Naive thymus-derived CD4-positive, alpha-beta T cell (primary cell): ENCODE measurements at places on chromosomes 7 and 10. TPM values are rescaled to one million over a fixed set of nuclear protein-coding genes. Genes with fewer than 3 reads are reported as not detected.

GRCh38 chr7:152152267-152152666 lies 126.8 kb downstream of the GALNT11 start:
- H3K36me3 ChIP-seq: peaks cover 17% of the 10 kb centered on the region
- H3K4me1 ChIP-seq: no peaks in the 10 kb centered on the region
- no peak overlapping the region for H3K4me3 ChIP-seq
- DNase-seq: no peak
- no peak overlapping the region for H3K27ac ChIP-seq

DNA sequence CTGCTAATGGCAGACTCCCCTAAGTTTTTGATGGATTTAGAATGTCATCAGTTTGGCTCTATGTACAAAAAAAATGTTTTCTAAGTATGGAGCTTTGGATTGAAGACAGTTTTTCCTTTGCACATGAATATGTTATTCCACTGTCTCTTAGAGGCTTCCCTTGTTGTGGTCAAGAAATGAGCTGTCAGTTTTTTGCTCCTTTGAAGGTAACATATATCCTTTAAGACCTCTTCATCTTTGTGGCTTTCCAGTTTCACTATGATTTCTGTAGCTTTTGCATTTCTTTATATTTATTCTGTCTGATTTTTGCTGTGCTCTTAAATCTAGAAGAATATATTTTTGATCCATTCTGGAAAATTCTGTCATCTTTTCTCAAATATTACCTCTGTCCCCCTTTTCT lies 15.8 kb upstream of the ODAD2 start:
- H3K27ac ChIP-seq: no peak overlapping the region
- no peaks in the 10 kb centered on the region for H3K4me1 ChIP-seq
- H3K27me3 ChIP-seq: no peaks in the 10 kb centered on the region
- DNase-seq: no peak
- H3K36me3 ChIP-seq: no peaks in the 10 kb centered on the region

- no peak for DNase-seq
- no peaks in the 10 kb centered on the region for H3K4me1 ChIP-seq
- H3K27me3 ChIP-seq: no peaks in the 10 kb centered on the region
- H3K4me3 ChIP-seq: no peak overlapping the region
Observed at GRCh38 chr7:8785081-8785480, 351.7 kb downstream of the NXPH1 start.

DNA sequence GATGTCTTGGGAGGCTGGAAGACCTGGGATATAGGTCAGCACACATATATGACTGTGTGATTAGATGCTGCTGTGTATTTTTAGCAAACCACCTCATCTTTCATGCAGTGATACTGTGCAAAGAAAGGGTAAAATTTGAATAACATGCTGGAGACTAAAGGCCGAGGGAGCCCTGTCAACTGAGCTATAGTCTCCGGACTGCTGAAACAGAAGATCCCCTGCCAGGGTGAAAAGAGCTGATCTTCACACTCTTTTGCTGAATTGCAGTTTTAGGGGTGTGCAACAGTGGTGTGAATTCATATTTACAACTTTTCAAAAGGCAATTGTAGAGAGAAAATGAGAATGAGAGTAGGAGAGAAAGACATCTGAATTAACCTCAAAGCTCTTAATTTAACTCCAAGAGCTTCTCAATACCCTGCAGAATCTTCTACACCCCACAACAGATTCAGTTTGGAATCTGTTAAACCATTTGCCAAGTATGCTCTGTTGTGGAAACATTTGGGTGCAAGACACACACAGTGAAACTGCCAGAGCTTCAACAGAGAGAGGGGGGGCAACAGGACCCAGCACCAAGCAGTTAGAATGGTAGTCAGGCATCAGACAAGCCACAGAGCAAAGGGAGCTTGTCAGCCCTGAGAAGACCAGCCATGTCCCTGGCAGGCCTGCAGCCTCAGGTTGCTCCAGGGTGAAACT lies 190.1 kb upstream of the STK17A start:
- H3K36me3 ChIP-seq: no peaks in the 10 kb centered on the region
- no peak overlapping the region for H3K27ac ChIP-seq
- no peaks in the 10 kb centered on the region for H3K27me3 ChIP-seq
- H3K4me1 ChIP-seq: no peaks in the 10 kb centered on the region
- H3K4me3 ChIP-seq: no peak overlapping the region

GRCh38 chr10:33146189-33147012 lies 188.1 kb downstream of the NRP1 start:
- H3K27me3 ChIP-seq: no peaks in the 10 kb centered on the region
- no peak for DNase-seq
- H3K4me3 ChIP-seq: no peak overlapping the region
- no peak overlapping the region for H3K27ac ChIP-seq
- peaks cover 27% of the 10 kb centered on the region for H3K4me1 ChIP-seq
- H3K36me3 ChIP-seq: no peaks in the 10 kb centered on the region

- no peaks in the 10 kb centered on the region for H3K27me3 ChIP-seq
- H3K36me3 ChIP-seq: no peaks in the 10 kb centered on the region
- no peak overlapping the region for H3K4me3 ChIP-seq
- no peaks in the 10 kb centered on the region for H3K4me1 ChIP-seq
- no peak for DNase-seq
Observed at GRCh38 chr7:16264036-16264819, 157.1 kb downstream of the CRPPA start.

DNA sequence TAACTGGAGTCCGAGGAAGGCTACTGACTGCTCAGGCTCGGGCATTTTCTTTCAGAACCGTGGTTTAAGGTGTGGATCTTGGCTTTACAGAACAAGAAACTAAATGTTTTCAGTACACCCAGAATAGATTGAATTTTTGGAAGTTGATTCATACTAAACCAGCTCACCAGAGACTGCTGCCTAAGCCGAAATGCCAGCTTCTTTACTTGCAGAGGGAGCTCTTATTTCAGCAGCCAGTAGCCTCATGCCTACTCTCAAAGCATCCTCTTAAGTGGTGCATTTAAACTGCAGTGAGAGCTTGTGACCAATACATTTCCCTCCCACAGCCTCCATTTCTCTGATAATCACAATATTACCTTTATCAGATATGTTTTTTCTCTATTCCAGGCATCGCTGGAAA lies 615.1 kb downstream of the SUGCT start:
- H3K27me3 ChIP-seq: no peaks in the 10 kb centered on the region
- DNase-seq: no peak
- H3K36me3 ChIP-seq: no peaks in the 10 kb centered on the region
- H3K27ac ChIP-seq: no peak overlapping the region
- H3K4me3 ChIP-seq: no peak overlapping the region

DNA sequence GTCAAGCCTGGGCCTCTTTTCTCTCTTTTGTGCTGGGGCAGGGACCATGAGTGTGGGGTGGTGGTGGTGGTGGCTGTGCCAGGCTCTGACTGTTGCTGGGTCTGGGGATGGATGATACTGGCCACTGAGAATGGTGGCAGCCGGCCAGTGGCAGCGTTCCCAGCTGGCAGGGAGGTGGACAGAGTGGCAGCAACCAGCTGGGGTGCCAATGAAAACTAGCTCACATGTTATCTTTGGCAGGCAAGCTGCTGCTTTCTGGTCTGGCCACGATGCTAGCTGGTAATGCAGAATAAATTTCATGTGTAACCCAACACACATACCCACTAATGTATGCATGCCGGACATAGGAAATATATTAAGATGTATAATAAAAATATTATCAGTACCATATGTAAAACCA lies 95.0 kb upstream of the SLC26A5 start:
- no peaks in the 10 kb centered on the region for H3K27me3 ChIP-seq
- no peak overlapping the region for H3K27ac ChIP-seq
- no peaks in the 10 kb centered on the region for H3K4me1 ChIP-seq
- H3K36me3 ChIP-seq: no peaks in the 10 kb centered on the region
- H3K4me3 ChIP-seq: no peak overlapping the region

DNA sequence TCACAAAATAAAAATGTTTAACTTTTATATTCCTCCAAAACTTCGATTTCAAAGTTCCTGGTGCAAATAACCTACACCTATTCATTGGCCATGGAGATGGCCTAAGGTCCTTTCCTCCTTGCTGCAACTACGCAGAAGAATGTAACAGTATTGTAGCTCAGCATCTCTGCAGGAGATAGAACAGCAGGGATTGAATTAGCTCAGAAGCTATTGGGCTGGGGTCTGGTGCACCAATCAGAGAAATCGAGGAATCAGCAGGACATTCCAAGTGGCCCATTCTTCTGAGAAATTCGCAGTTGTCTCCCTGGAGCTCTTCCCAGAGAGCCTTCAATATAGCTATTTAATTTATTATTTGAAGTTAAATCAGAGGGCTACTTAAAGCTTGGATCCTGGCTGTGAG lies 560.6 kb downstream of the GATA3 start:
- no peak overlapping the region for H3K27ac ChIP-seq
- no peaks in the 10 kb centered on the region for H3K4me1 ChIP-seq
- no peak overlapping the region for H3K4me3 ChIP-seq

DNA sequence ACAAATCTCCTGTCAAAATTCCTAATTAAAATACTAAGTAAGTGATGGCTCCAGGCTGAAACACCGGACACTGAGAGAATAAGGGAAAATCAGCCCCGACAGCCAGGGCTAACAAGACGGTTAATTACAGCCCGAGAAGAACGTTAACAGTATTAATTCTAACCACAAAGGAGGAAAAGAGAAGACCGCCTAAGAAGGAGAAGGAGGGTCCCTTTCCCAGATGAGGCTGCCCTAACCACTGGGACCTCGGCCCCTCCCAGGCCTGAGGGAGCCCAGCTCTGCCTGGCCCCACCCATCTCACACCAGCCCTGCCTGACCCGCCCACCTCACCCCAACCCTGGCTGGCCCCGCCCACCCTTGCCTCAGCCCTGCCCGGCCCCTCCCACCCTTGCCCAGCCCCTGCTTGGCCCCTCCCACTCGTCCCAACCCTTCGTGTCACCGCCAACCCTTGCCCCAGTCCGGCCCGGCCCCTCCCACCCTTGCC lies 51.3 kb downstream of the PWWP2B start:
- H3K36me3 ChIP-seq: no peaks in the 10 kb centered on the region
- no peaks in the 10 kb centered on the region for H3K27me3 ChIP-seq
- H3K27ac ChIP-seq: peak overlapping the region; percentile 98
- H3K4me1 ChIP-seq: peaks cover 29% of the 10 kb centered on the region
- H3K4me3 ChIP-seq: no peak overlapping the region

GRCh38 chr7:22698767-22699166 lies 28.2 kb upstream of the IL6 start:
- no peaks in the 10 kb centered on the region for H3K36me3 ChIP-seq
- no peak overlapping the region for H3K27ac ChIP-seq
- no peaks in the 10 kb centered on the region for H3K27me3 ChIP-seq
- no peak for DNase-seq
- peaks cover 31% of the 10 kb centered on the region for H3K4me1 ChIP-seq

GRCh38 chr7:90461219-90461618 lies 8.2 kb upstream of the PTTG1IP2 start:
- H3K4me3 ChIP-seq: no peak overlapping the region
- H3K36me3 ChIP-seq: no peaks in the 10 kb centered on the region
- no peaks in the 10 kb centered on the region for H3K27me3 ChIP-seq

DNA sequence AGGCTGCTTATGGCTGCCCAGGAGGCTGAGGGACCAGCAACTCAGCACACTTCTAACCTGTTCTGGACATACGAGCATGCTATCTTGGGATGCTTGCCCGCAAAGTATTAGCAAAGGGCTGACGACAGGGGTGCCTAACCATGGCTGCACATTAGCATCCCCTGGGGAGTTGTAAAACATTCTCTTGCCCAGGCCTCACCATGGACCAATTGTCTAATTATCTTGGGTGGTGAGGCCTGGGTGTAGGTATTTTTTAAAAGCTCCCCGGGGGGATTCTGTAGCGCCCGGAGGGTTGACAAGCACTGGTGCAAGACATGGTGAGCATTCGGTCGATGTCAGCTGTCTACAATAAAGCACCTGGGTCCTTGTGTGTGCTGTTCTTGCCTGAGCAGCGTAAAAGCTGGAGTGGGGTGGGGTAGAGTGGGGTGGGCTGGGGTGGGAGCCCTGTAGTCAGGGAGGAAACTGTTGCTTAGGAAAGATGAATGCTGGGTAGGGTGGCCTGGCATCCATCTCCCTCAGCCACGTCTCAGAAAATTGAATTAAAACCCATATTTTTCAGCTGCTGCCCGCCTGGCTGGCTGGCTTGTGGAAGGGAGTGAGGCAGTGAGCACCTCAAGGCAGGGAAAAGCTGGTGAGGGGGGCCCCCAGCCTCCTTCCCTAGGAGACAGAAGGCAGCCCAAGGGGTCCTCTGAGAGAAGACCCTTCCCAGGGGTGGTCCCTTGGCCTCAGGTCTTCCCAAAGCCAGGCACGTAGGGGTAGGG lies 2.9 kb upstream of the ADCYAP1R1 start:
- H3K4me1 ChIP-seq: no peaks in the 10 kb centered on the region
- H3K4me3 ChIP-seq: no peak overlapping the region
- no peaks in the 10 kb centered on the region for H3K36me3 ChIP-seq
- no peak overlapping the region for H3K27ac ChIP-seq
- no peak for DNase-seq

DNA sequence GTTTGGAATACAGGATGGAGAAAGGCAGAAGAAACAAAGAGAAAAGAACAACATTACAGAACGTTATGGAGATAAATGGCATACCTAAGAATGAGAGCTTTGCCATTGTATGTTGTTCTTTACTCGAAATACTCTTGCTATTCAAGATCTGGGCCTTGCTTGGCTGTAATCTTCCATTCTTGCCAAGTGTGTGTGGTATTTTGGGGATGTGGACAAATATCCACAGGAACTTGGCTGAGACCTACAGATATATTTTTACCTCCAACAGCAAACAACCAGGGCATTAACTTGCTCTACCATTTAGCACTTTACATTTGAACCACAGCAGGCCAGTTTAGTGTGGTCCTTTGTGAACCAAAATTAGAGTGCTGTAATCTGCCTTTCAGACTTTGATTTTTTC lies 76.3 kb downstream of the DKK1 start:
- DNase-seq: no peak
- H3K36me3 ChIP-seq: no peaks in the 10 kb centered on the region
- no peaks in the 10 kb centered on the region for H3K27me3 ChIP-seq
- H3K4me3 ChIP-seq: no peak overlapping the region

- H3K4me1 ChIP-seq: no peaks in the 10 kb centered on the region
- no peaks in the 10 kb centered on the region for H3K36me3 ChIP-seq
- H3K4me3 ChIP-seq: peak overlapping the region; percentile 27
- no peak for DNase-seq
- no peak overlapping the region for H3K27ac ChIP-seq
Observed at GRCh38 chr7:21850531-21851285, 95.0 kb downstream of the CDCA7L start.

DNA sequence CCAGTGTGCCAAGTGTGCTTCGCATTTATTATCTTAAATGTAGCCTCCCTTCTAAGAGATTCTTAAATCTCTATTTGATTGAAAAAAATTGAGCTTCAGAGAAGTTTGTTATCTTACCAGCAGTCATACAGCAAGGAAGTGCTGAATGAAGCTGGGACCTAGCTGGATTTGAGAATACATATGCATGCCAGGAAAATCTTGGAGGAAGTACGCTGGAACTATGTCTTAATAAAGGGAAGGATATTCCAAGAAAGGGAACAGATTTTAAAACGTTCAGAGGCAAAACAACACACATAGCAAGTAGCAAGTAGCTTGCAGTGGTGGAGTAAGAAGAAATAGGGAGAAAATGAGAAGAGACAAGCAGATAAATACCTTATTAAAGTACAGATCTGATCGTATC lies 1.5 kb downstream of the CFAP70 start:
- no peak overlapping the region for H3K4me3 ChIP-seq
- H3K4me1 ChIP-seq: peaks cover 5% of the 10 kb centered on the region
- H3K27me3 ChIP-seq: no peaks in the 10 kb centered on the region
- no peak overlapping the region for H3K27ac ChIP-seq
- DNase-seq: no peak
- H3K36me3 ChIP-seq: no peaks in the 10 kb centered on the region

NKX2-3 gene
- total RNA-seq: not detected

TMEM140 gene
- total RNA-seq: 44.7 TPM

MRLN gene
- not detected for total RNA-seq

PLOD3 gene
- total RNA-seq: 18.5 TPM

LIPK gene
- not detected in 2 replicates for total RNA-seq

EVX1 gene
- not detected in 2 replicates for total RNA-seq

GPR158 gene
- total RNA-seq: not detected

STAMBPL1 gene
- total RNA-seq: 39.3 TPM

TACC2 gene
- total RNA-seq: not detected

GDF2 gene
- not detected for total RNA-seq

CTAGE4 gene
- total RNA-seq: 5.1 TPM

UNC5B gene
- 0.03 TPM in 1 of 2 replicates, not detected in the other for total RNA-seq

HOXA1 gene
- 0.49 TPM for total RNA-seq

ST8SIA6 gene
- 0.43 TPM for total RNA-seq
